ENCODE measurements at places on chromosomes 12 and 14.

GRCh38 chr12:52147367-52147963, 44.3 kb downstream of the KRT80 start:
- no peak overlapping the region for H3K27ac ChIP-seq
- peaks cover 3% of the 10 kb centered on the region for H3K4me1 ChIP-seq
- H3K4me3 ChIP-seq, result no peak overlapping the region
- no peaks in the 10 kb centered on the region for H3K36me3 ChIP-seq
- H3K27me3 ChIP-seq, result peaks cover 7% of the 10 kb centered on the region

DNA sequence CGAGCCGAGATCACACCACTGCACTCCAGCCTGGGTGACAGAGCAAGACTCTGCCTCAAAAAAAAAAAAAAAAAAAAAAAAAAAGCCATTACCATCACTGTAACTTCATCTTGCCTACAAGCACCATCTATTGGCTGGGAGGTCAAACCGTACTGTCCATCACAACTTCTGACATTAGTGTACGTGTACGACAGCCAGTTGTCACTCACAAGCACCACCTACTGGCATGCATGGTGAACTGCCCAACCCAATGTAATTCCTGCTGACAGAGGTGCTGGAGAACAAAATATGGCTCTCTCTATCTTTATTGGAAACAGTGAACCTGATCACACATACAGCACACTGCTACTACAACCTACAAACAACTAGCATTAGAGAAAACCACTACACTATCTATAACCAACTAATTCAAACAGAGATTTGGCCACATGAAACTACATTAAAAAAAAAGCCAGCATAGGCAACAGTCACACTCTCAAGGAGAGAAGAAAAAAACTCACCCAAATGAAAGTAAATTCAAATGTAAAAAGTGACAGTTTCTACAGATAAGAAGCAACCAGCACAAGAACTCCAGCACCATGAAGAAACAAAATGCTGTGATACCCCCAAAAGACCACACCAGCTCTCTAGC, 82.3 kb downstream of the PUS7L start:
- no peak overlapping the region for H3K4me3 ChIP-seq
- no peaks in the 10 kb centered on the region for H3K4me1 ChIP-seq
- H3K36me3 ChIP-seq, result no peaks in the 10 kb centered on the region
- no peak overlapping the region for H3K27ac ChIP-seq
- DNase-seq, result no peak
- peaks cover 14% of the 10 kb centered on the region for H3K27me3 ChIP-seq

DNA sequence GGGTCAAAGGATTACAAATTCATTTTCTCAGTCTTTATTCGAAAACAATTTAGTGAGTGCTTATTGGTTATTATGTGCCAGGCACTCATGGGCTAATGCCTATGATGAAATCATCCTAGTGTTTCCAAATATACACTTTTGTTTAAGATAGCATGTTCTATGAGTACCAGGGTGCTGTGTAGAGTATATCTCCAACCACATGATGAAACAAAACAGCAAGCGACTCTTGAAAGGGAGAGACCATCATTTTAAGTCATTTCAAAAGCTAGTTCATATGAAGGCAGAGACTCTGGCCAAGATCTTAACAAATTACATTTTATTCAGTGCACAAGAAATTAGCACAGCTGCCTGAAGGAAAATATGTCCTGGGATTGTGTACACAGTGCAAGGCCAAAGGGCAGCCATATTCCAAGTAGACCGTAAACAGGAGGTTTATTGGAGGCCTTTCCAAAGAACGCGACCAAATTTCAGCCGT, 204.2 kb downstream of the EFCAB11 start:
- H3K27ac ChIP-seq, result no peak overlapping the region
- no peak for DNase-seq
- peaks cover 24% of the 10 kb centered on the region for H3K4me1 ChIP-seq
- no peaks in the 10 kb centered on the region for H3K27me3 ChIP-seq
- no peaks in the 10 kb centered on the region for H3K36me3 ChIP-seq

- no peaks in the 10 kb centered on the region for H3K4me1 ChIP-seq
- no peak for DNase-seq
- no peak overlapping the region for H3K4me3 ChIP-seq
- no peaks in the 10 kb centered on the region for H3K27me3 ChIP-seq
- no peak overlapping the region for H3K27ac ChIP-seq
- H3K36me3 ChIP-seq, result no peaks in the 10 kb centered on the region
Observed at GRCh38 chr12:77979597-77980250, 149.0 kb downstream of the NAV3 start.

DNA sequence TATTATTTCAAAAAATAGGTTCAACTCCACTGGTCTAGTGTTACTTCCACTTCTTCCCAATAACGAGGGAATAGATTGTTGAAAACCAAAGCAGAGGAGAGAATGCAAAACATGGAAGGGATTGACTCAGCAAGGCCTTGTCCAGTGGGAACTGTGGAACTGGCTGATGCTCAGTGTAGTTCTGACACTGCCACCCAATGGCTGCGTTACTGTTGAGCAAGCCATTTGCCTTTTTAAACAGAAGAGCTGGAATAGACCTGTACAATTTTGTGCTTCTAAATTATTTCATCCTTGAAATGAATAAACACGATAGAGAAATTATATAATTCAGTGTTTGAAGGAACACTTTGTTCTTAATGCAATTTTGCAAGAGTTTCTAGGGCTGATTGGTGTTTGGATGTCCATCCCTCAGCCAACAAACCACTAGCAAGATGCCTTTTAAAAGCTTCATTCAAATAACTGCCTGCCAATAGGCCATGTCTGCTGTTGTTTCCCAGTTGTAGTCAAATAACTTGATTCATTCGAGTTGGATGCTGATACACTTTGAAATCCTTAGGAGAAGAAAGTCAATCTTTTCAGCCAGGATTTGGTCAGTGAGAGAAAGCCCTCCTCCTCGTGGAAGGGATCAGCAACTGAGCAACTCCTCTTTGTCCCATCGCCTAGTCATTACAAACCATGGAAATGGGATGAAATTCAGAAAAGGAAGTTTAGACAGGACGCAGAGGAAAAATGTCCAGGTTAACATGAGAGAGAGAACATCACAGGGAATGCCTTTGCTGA, 7.3 kb upstream of the MGP start:
- no peak overlapping the region for H3K4me3 ChIP-seq
- DNase-seq, result no peak
- H3K27me3 ChIP-seq, result peaks cover 4% of the 10 kb centered on the region
- H3K4me1 ChIP-seq, result no peaks in the 10 kb centered on the region

DNA sequence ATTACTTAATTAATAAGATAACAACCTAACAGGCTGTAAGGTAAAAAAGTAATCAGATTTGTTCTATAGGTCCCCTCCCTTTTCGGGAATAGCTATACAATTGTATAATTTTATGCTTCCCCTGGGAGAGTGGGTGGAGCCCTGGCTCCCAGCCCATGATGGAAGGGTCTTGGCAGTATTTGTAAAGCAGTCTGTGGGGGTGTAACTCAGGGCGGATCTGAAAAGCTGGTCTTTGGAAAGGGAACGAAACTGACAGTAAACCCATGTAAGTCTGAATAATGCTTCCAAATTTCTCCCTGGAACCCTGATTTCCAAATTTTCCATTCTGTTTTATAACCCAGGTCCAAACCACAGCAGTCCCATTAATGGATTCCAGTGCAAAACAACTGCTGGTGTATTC, 110.4 kb downstream of the DAD1 start:
- H3K27me3 ChIP-seq, result no peaks in the 10 kb centered on the region
- H3K4me3 ChIP-seq, result peak overlapping the region; percentile 80
- H3K4me1 ChIP-seq, result no peaks in the 10 kb centered on the region
- no peak overlapping the region for H3K27ac ChIP-seq
- no peaks in the 10 kb centered on the region for H3K36me3 ChIP-seq

- no peaks in the 10 kb centered on the region for H3K27me3 ChIP-seq
- H3K4me3 ChIP-seq, result no peak overlapping the region
- no peak for DNase-seq
Observed at GRCh38 chr12:82426081-82426480, 67.8 kb downstream of the METTL25 start.

DNA sequence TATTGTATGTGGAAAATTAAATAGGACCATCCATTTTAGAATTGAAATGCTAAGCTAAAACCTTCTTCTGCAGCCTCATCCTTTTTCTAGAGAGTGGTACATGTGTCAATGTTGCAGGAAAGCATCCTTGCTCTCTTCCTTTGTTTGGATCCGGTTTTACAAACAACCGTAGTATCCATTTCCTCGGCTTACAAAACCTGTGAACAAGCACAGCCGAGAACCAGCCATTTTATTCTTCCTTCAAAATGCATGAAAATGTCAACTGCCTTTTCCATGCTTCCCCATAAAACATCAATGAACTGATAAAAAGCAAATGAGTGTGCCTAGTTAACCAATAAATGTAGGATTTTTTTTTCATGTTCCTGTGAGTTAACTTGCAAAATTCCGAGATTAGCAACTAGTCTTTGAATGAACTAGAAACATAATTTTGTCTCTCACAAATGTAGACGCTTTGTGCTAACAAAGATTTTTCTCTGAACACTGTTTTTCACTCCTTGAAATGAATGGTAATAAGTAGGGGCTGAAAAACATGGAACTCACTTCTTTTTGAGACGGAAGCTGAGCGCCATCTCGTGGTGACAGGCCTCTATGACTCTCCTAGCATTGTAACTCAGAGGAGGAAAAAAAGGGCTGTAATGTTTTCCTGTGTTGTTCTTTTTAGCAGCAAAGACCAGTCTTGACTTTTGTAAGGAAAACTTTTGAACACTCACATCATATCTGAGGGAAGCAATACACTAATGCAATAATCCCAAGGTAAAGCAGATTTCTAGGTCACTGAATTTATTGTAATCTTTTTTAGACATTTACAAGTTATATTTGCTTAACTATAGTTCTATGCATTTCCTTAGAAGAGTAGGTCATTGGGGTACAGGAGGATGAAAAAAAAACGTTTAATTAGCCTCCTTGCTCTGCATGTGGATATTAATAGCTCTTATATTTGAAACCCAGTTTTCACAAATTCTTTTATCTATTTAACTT, 157.4 kb upstream of the FOXG1 start:
- no peaks in the 10 kb centered on the region for H3K36me3 ChIP-seq
- no peak overlapping the region for H3K4me3 ChIP-seq
- H3K27ac ChIP-seq, result no peak overlapping the region
- no peaks in the 10 kb centered on the region for H3K4me1 ChIP-seq

- H3K27ac ChIP-seq, result peak overlapping the region; percentile 73
- no peaks in the 10 kb centered on the region for H3K27me3 ChIP-seq
- H3K4me1 ChIP-seq, result peaks cover 48% of the 10 kb centered on the region
Observed at GRCh38 chr12:56679883-56680575, 8.1 kb downstream of the PTGES3 start.

DNA sequence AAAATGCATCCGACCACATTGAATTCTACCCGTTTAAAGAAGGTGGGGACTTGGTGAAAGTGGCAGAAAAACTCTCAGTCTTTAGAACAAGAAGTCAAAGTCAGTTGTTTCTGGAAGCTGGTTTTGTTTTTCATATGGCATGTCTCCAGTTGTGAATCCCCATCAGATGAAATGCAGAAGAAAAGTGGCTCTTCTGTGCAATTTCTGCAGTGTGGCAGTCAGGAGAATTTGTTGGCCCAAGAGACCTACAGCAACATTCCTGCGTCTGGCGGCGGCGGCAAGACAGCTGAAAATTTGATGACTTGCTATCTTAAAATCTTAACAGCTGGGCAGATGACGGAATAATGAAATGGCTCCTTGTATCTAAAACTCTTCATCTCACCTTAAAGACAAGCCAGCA, 201.5 kb downstream of the FOXN3 start:
- peaks cover 54% of the 10 kb centered on the region for H3K4me1 ChIP-seq
- no peaks in the 10 kb centered on the region for H3K36me3 ChIP-seq
- H3K27ac ChIP-seq, result no peak overlapping the region
- no peak overlapping the region for H3K4me3 ChIP-seq
- DNase-seq, result no peak

DNA sequence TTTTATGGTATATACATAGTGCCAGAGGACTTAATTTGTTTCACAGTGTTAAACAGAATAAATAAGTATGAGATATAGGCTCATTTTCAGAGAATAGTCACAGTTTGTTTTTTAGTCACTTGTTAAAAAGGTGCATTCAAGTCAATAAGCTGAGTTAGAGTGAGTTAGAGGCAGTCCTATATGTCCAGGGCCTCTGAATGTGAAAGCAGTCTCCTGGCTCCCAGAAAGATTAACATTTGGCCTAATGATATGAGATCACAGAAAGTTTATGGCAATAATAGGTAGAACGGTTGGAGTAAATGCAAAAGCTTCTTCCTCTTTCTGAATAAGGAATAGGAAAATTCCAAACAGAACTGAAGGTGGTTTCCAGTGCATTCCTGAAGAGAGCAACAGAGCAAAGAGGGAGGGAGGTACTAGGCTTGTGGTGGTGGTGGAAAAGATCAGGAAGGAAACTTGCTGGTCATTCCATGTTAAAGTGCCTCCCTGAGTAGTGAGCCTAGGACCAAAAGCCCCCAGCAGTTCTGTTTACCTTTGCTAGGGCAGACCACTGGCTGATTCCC, 54.4 kb downstream of the SLC38A4 start:
- no peak for DNase-seq
- H3K4me3 ChIP-seq, result no peak overlapping the region
- H3K27ac ChIP-seq, result no peak overlapping the region
- peaks cover 1% of the 10 kb centered on the region for H3K36me3 ChIP-seq
- H3K4me1 ChIP-seq, result no peaks in the 10 kb centered on the region

DNA sequence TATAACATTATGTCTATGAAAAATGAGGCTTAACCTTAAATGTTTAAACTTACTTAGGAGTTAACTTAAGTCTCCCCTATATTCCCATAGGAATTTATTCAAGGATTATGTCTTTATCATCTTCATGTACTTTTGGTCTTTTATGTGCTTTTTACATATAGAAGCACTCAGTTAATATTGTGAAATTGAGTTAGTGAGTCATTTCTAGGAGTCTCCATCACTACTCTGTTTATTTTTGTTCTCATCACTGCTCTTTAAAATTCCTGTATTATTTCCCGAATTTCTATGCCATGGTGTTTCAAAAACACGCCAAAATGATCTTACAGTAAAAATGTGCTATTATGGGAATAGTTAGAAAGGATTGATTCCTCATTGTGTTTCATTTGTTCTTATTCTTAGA, 31.6 kb downstream of the TBC1D15 start:
- peaks cover 57% of the 10 kb centered on the region for H3K36me3 ChIP-seq
- H3K27me3 ChIP-seq, result no peaks in the 10 kb centered on the region
- DNase-seq, result no peak
- no peak overlapping the region for H3K4me3 ChIP-seq
- H3K4me1 ChIP-seq, result peaks cover 48% of the 10 kb centered on the region

- no peak for DNase-seq
- peaks cover 8% of the 10 kb centered on the region for H3K4me1 ChIP-seq
- H3K36me3 ChIP-seq, result peaks cover 16% of the 10 kb centered on the region
- H3K27me3 ChIP-seq, result no peaks in the 10 kb centered on the region
- H3K4me3 ChIP-seq, result no peak overlapping the region
Observed at GRCh38 chr14:66610154-66610563, 102.2 kb downstream of the GPHN start.

GRCh38 chr12:76957301-76957700, 78.5 kb upstream of the CSRP2 start:
- peaks cover 4% of the 10 kb centered on the region for H3K27me3 ChIP-seq
- no peaks in the 10 kb centered on the region for H3K36me3 ChIP-seq
- DNase-seq, result no peak
- H3K4me3 ChIP-seq, result no peak overlapping the region

GRCh38 chr14:105385698-105386365, 12.5 kb upstream of the TEX22 start:
- no peak for DNase-seq
- H3K4me3 ChIP-seq, result no peak overlapping the region
- H3K4me1 ChIP-seq, result peaks cover 2% of the 10 kb centered on the region
- no peak overlapping the region for H3K27ac ChIP-seq

GRCh38 chr12:120350576-120351350, 18.2 kb downstream of the MSI1 start:
- H3K36me3 ChIP-seq, result no peaks in the 10 kb centered on the region
- H3K27me3 ChIP-seq, result no peaks in the 10 kb centered on the region
- no peaks in the 10 kb centered on the region for H3K4me1 ChIP-seq
- no peak overlapping the region for H3K27ac ChIP-seq
- no peak overlapping the region for H3K4me3 ChIP-seq

- no peak overlapping the region for H3K27ac ChIP-seq
- H3K36me3 ChIP-seq, result no peaks in the 10 kb centered on the region
- H3K27me3 ChIP-seq, result no peaks in the 10 kb centered on the region
- H3K4me1 ChIP-seq, result no peaks in the 10 kb centered on the region
Observed at GRCh38 chr14:90593254-90594040, 196.6 kb downstream of the CALM1 start.
